Effector memory CD4-positive, alpha-beta T cell (primary cell): ENCODE measurements at places on chromosomes 4 and X.

- no peak overlapping the region for H3K4me3 ChIP-seq
- no peaks in the 10 kb centered on the region for H3K4me1 ChIP-seq
- H3K27me3 ChIP-seq: no peaks in the 10 kb centered on the region
- no peaks in the 10 kb centered on the region for H3K36me3 ChIP-seq
- no peak for DNase-seq
- no peak overlapping the region for H3K27ac ChIP-seq
These were observed 41.1 kb downstream of the ADGRA3 start for GRCh38 chr4:22474636-22475310.

DNA sequence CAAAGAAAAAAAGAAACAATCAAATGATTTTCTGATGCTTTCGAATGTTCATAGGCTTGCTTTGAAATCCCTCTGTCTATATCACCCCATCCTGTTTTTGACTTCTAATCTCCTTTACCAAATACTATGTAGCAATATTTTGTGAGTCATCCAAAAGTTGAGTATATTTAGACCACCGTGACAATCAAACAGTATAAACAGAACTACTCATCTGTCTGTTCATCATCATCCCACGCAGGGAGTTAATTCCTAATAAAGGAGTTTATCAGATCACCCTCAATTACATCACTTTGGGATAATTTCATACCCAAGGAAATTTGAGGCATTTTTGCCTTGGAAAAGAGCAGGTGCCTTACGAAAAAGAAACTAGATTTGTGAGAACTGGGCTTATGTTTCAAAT lies 212.9 kb downstream of the CBR4 start:
- H3K36me3 ChIP-seq: no peaks in the 10 kb centered on the region
- DNase-seq: no peak
- no peaks in the 10 kb centered on the region for H3K4me1 ChIP-seq
- H3K27me3 ChIP-seq: no peaks in the 10 kb centered on the region
- H3K27ac ChIP-seq: no peak overlapping the region

DNA sequence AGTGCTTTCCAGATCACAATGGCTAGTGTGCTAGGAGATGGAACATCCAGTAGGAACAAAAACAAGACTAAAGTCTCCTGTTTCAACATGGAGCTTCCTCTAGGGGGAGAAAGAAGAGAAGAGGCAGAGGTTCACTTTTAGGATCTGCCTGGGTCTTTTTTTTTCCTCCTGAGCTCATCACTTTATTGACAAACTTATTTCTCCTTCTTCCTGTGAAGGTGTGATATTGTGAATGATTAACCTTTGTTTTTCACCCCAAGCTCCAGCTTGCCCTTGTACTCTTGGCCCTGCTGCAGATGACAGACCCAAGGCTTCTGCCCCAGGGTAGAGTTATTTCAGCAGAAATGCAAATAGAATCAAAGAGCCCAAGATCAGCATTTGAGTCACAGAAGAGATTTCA lies 13.5 kb downstream of the PAGE4 start:
- no peaks in the 10 kb centered on the region for H3K36me3 ChIP-seq
- no peaks in the 10 kb centered on the region for H3K27me3 ChIP-seq
- no peak for DNase-seq
- no peaks in the 10 kb centered on the region for H3K4me1 ChIP-seq

- no peaks in the 10 kb centered on the region for H3K4me1 ChIP-seq
- DNase-seq: no peak
- H3K36me3 ChIP-seq: no peaks in the 10 kb centered on the region
- H3K27ac ChIP-seq: no peak overlapping the region
These were observed 37.6 kb upstream of the SHISA3 start for GRCh38 chr4:42359711-42360110.

GRCh38 chrX:71659959-71660358 lies 7.4 kb upstream of the LOC101059915 start:
- DNase-seq: no peak
- no peak overlapping the region for H3K27ac ChIP-seq
- H3K36me3 ChIP-seq: no peaks in the 10 kb centered on the region
- peaks cover 9% of the 10 kb centered on the region for H3K4me1 ChIP-seq

GRCh38 chrX:7190157-7190556 lies 42.2 kb upstream of the PUDP start:
- H3K27me3 ChIP-seq: no peaks in the 10 kb centered on the region
- no peak overlapping the region for H3K4me3 ChIP-seq
- no peak overlapping the region for H3K27ac ChIP-seq
- DNase-seq: no peak
- H3K36me3 ChIP-seq: no peaks in the 10 kb centered on the region
- no peaks in the 10 kb centered on the region for H3K4me1 ChIP-seq

DNA sequence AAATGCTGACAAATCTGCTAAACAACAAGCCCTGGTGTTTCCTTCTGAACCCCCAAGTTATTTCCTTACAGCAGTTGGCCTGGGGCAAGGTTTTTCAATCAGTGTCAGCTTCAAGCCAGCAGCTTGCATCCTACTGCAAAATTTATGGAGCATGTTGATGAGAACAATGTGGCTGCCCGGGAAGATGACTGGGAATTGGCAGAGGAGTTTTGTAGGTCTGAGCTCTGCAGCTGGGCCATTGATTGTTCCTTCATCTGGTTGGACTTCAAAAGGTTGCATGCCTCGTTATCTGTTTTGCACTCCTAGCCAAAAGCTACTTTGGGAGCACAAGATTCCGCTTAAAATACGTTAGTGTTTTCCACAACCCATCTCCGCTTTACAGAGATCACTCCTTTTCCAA lies 1030.3 kb upstream of the LCORL start:
- H3K36me3 ChIP-seq: no peaks in the 10 kb centered on the region
- no peak overlapping the region for H3K4me3 ChIP-seq
- no peaks in the 10 kb centered on the region for H3K4me1 ChIP-seq
- no peak overlapping the region for H3K27ac ChIP-seq
- H3K27me3 ChIP-seq: no peaks in the 10 kb centered on the region
